ENCODE measurements at places on chromosomes 4 and X. TPM values are rescaled to one million over a fixed set of nuclear protein-coding genes. Genes with fewer than 3 reads are reported as not detected.

Gene TLR2
- not detected for total RNA-seq

Gene SSX2B
- not detected for total RNA-seq

Gene NMU
- total RNA-seq: 55.0 TPM

Gene TMEM156
- total RNA-seq: 0.19 TPM

Gene DCX
- total RNA-seq: not detected

Gene CXCL11
- not detected for total RNA-seq

Gene ACE2
- total RNA-seq: not detected

Gene BST1
- total RNA-seq: not detected

Gene GATA1
- not detected for total RNA-seq

Gene MAOA
- 1.7 TPM for total RNA-seq

Gene CT83
- not detected for total RNA-seq

Gene EGFL6
- total RNA-seq: not detected

Gene TRMT10A
- 11.3 TPM for total RNA-seq

Gene TEX11
- total RNA-seq: 0.22 TPM

Gene SHROOM3
- 19.0 TPM for total RNA-seq

Gene HEPH
- not detected for total RNA-seq

Gene ZNF275
- total RNA-seq: 7.0 TPM

Gene CXXC4
- 0.48 TPM for total RNA-seq

Gene ASMT
- total RNA-seq: not detected

Gene ARX
- total RNA-seq: 0.03 TPM

Gene NPY1R
- 1.4 TPM for total RNA-seq

Gene KIT
- total RNA-seq: 10.4 TPM

Gene CXCL1
- total RNA-seq: not detected

Gene LRAT
- total RNA-seq: not detected

Gene EDA
- not detected for total RNA-seq

Gene PAGE2
- total RNA-seq: not detected

Gene PARM1
- total RNA-seq: not detected

Gene LUZP4
- total RNA-seq: not detected

Gene MAGEE1
- 4.2 TPM for total RNA-seq

Gene UGT8
- not detected for total RNA-seq

Gene ZNF81
- 4.0 TPM for total RNA-seq

Gene DOK7
- 21.4 TPM for total RNA-seq

Gene GAB3
- total RNA-seq: 0.83 TPM

Gene GYPA
- not detected for total RNA-seq

Gene HS6ST2
- total RNA-seq: not detected

Gene UBA6
- total RNA-seq: 178 TPM

Gene SLC16A2
- 6.6 TPM for total RNA-seq

Gene GPR143
- total RNA-seq: 1.4 TPM

Gene CT45A5
- total RNA-seq: not detected

Gene ZFP42
- 0.03 TPM for total RNA-seq

Gene SLC9B2
- total RNA-seq: 15.0 TPM

Gene PRPS2
- total RNA-seq: 60.9 TPM

Gene TAF7L
- not detected for total RNA-seq

Gene GAGE12F
- total RNA-seq: 1.1 TPM

Gene NRK
- not detected for total RNA-seq

Gene HGFAC
- not detected for total RNA-seq

Gene MAGEA9B
- total RNA-seq: not detected

Gene GPR82
- total RNA-seq: not detected

Gene INTU
- total RNA-seq: 3.3 TPM

Gene CRLF2
- total RNA-seq: not detected

Gene RHOXF2
- total RNA-seq: not detected

Gene GAGE12H
- not detected for total RNA-seq

Gene MID1
- total RNA-seq: 13.0 TPM

Gene HTR2C
- total RNA-seq: 2.2 TPM

Gene SLC10A6
- total RNA-seq: not detected

Gene SULT1B1
- total RNA-seq: 0.10 TPM

Gene P2RY10
- total RNA-seq: not detected

Measured in A172 (cell line).